Stimulated activated CD4-positive, alpha-beta T cell treated with anti-CD3 and anti-CD28 coated beads, Interleukin-1b, Interleukin-23, amount 100 ng/mL, for 4 hours (primary cell): ENCODE measurements at places on chromosomes 2 and 18.

GRCh38 chr2:28193630-28194403, 198.8 kb upstream of the FOSL2 start:
- DNase-seq = no peak

DNA sequence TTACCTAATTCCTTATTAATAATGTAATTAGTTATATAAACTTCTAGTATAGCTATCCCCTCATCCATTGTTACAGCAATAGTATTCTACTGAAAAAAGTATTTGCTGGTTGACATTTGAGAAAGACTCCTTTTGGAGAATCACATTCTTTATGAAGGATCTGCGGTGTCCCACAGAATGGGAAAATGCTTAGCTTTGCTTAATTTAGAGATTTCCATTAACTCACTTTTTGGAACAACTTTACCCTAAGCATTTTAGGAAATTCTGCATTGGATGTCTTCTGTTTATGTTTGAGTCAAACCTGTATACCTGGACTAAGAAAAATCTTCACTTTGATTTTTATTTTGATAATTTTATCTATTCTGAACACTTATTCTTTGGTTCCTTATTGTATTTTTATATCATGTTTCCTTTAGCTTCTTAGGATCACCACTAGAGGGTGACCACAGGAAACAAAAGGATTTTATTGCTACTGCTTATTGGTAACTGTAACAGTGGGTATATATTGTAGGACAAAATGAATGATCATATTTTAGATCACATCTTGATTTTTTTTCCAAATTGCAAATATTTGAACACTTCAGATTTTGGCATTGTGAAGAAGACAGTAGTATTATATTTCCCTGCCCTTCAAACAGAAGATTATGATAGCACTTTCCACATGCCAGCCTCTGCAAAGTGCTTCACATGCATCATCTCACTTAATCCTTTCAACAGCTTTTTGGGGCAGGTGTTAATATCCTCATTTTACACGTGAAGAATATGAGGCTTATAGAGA, 79.6 kb downstream of the MIB1 start:
- DNase-seq = no peak

- no peak for DNase-seq
Measured at GRCh38 chr2:98511981-98512380, 67.3 kb downstream of the INPP4A start.

- DNase-seq = no peak
Measured at GRCh38 chr2:207792244-207792785, 22.6 kb upstream of the FZD5 start.

GRCh38 chr2:137185378-137186078, 420.2 kb downstream of the THSD7B start:
- DNase-seq = no peak

GRCh38 chr2:36482576-36483214, 115.3 kb downstream of the FEZ2 start:
- DNase-seq = no peak

- no peak for DNase-seq
Measured at GRCh38 chr2:213147538-213147937, 3.9 kb downstream of the IKZF2 start.

GRCh38 chr2:61229936-61230335, 67.9 kb downstream of the C2orf74 start:
- DNase-seq = no peak

- no peak for DNase-seq
Measured at GRCh38 chr2:218289639-218290315, 2.5 kb downstream of the TMBIM1 start.

GRCh38 chr2:152460567-152460966, 125.6 kb downstream of the FMNL2 start:
- DNase-seq = no peak

DNA sequence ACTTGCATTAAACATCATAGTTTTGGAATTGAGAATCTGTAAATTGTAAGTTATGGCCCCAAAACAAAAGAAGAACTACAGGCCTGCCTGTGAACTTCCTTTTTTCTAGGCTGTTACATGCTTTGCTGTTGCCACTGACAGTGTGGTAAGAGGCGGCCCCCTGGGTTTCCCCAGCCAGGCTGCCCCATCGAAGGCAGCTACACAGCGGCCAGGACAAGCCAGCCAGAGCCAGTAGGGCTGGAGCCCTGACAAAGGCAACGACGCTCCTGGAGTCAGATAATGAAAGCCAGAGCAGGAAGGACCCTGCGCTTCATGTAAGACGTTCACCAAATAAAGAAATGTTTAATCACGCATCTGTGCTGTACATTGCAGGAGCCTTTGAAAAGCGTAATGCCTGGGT, 55.0 kb downstream of the ANKRD44 start:
- DNase-seq = peak; percentile 45
